ENCODE measurements at places on chromosomes 2 and 18.

- DNase-seq, result no peak
These were observed 31.2 kb downstream of the SMAD7 start for GRCh38 chr18:48919547-48919946.

GRCh38 chr18:79746730-79747129 is 51.0 kb upstream of the KCNG2 start:
- no peak for DNase-seq

DNA sequence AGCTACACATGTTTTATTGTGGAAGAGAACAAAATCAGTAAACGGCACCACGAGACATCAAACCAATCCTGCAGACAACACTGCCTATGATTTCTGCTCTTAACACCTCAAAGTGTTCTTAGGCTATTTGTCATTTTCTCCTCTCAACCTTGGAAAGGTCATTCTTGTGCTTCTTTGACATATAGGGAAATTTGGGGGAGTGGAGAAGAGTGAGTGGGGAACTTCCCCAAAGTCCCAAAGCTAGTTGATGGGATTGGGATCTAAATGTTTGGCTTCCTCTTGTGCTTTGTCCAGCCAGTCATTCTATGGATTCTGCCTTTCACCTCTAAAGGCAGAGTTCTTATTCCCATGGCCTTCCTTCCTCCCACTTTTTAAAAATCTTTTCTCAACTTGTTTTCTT is 5.8 kb upstream of the MRO start:
- DNase-seq, result no peak

DNA sequence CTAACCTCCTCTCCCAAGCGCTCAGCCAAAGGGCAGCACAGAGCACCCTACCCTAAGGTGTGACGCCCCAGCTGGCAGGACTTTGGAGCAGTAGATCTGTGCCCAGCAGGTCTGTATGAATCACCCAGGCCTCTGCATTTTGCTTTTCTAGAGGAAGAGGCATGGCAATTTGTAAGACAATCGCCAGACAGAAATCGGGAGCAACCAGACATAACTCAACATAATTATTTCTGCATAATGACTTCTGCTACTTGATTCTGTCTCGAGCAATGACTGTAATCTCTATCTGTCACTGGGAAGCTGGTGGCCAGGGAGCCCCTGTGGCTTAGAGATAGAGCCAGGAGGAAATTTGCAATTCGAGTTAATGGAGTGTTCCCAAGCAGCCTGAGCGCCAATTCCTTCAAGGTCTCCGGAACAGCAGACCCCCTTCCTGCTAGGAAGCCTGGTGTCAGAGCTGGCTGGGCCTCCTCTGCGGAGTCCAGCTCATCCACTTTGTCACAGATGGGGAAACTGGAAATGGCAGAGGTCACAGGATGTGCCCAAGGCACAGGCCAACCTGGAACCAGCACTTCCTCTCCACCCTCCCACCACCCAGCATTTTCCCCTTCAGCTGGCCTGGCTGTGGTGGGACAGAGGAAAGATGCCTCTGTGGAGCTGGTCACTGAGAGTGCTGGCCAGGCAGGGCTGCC is 55.0 kb downstream of the ODC1 start:
- peak; percentile 64 for DNase-seq

GRCh38 chr2:190718652-190719526 is 70.0 kb downstream of the NAB1 start:
- DNase-seq, result peak; percentile 88
